ENCODE measurements at places on chromosomes 2 and 18.

GRCh38 chr2:8595428-8595805 is 86.4 kb upstream of the ID2 start:
- no peak for DNase-seq

DNA sequence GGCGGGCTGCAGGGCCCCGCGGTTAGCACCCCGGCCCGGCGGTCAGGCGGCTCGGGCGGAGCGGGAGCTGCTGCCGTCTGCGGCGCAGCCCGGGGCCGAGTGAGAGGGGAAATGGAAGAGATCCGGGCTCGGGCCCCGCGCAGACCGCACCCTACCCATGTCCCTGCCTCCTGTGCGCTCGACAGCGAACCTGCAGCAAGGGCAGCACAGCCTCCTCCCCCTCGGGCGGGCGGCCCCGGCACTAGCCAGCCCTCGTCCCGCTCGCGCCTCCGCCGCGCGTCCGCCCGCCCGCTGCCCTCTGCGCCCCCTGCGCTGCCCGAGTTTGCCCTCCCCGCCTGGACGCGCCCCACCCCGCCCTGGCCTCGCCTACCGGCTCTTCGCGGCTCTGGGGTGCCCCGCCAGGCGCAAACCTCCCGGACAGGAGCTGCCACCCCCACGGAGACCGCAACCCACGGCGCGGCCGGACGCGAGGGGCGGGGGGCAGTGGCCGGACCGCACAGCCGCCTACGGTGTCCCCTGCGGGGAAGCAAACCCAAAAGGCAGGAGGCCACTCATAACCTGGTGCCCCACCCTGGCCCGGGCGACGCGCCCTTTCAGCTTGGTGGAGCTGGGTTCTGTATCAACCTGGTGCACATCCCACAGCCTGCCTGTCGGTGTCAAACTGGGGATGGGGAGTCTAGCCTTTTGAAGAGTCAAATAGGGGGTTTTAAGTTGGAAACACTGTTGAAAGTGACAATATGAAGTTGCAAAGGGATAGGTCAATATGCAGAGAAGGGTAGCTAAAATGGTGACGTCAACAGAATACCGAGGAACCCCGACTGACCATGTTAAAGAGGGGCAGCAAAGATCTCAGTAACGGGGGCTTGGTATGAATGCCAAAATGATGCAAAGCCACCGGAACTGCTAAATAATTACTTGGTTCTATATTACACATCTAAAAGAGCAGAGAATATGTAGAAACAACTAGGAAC is at the start of gene IHH:
IHH (minus strand) TSS at position 101 of the 971 bp plus-strand sequence. CDS start 454 bp downstream, outside the sequence.
- peak; percentile 42 for DNase-seq

DNA sequence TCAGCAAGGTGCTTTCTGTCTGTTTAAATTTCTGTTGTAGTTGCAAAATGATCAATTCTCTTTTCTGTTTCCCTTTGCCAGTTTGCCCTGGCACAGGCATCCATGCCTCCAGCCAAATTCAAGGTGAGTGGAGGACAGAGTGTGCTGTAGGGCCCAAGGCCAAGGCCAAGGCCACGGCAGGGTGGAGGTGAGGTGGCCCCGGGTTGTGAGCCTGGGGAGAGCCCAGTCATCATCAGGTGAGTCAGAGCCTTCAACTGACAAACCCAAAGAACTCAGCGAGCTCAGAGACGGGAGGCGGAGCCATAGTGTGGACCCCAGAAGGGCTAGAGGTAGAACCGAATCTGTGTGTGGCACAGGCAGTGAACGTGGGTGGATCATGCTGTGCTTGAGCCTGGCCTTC is 55.7 kb downstream of the BCL2L11 start:
- no peak for DNase-seq

GRCh38 chr2:127226520-127227263 is 6.6 kb upstream of the CYP27C1 start:
- DNase-seq, result peak; percentile 87

DNA sequence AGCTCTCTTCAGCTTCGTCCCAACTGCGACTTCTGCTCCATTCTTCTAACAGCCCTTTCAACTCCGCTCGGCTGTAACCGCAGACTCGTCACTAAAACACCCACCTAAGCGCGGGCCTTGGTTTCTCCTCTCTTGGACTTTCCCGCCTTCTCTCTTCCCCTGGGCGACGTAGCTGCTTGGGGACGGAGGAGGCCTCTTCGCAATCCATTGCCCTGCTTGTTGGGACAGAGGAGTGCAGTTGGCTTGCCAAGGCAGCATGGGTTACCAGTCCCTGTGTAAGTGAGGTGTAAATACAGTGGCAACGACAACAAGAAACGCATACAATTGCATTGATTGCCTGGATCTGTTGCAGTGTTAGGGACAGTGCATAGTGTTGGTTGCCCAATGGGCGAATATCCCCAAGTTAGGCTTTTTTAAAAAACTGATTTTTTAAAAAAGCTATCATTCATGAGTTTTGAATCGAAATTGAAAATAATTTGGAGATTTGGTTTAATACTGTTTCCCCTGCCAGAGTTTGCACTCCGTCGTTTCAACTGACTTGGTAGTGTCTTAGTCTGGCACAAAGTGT is 484 bp upstream of the DARS1 start:
- DNase-seq, result no peak

GRCh38 chr18:43046322-43046721 is 69.2 kb downstream of the RIT2 start:
- DNase-seq, result no peak

GRCh38 chr18:48460929-48461583 is 51.9 kb upstream of the ZBTB7C start:
- DNase-seq, result no peak

DNA sequence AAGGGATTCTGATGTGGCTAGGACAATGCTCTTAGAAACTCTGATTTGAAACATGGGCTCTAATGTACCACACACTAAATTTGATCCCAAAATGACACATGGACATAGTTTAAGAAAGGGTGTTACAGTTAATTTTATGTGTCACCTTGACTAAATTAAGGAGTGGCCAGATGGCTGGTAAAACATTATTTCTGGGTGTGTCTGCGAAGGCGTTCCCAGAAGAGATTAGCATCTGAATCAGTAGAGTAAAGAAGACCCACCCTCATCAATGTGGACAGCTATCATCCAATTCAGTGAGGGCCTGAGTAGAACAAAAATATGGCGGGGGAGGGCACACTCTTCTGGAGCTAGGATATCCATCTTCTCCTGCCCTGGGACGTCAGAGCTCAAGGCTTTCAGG is 283.1 kb upstream of the CHAC2 start:
- DNase-seq, result no peak

DNA sequence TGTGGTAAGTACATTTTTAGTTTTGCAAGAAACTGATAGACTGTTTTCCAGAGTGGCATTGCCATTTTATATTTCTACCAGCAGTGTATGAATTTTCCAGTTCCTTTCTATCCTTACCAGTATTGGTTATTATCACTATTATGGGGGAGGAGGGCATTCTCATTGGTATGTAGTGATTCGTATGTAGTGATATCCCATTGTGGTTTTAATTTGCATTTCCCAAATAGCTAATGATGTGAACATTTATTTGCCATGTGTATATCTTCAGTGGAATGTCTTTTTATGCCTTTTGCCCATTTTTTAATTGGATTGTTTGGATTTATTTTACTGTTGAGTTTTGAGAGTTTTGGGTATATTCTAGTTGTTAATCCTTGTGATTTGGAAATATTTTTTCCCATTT is 16.9 kb downstream of the EIF5B start:
- no peak for DNase-seq

DNA sequence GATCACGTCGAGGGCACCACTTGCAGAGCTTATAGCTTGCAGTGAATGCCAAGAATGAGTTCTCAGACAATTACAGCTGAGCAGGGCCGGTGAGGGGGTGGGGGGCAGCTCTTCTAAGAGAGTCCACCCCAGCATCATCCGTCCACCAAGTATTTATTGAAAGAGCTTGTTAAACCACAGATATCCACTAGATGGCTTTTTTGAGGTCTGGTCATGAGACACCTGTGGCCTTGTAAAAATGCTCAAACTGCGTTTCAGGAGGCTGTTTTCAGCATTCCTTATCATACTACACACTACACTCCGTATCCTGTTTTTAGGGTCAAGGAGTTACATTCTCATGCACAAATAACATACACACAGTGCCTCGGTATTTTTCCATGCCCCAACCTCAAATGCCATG is 51.5 kb downstream of the DNAJC10 start:
- peak; percentile 47 for DNase-seq

- DNase-seq, result no peak
Measured at GRCh38 chr2:99863903-99864270, 278.5 kb downstream of the AFF3 start.

Measured in adipocyte (in vitro differentiated cells).